ENCODE measurements at places on chromosomes 13 and 19.

DNA sequence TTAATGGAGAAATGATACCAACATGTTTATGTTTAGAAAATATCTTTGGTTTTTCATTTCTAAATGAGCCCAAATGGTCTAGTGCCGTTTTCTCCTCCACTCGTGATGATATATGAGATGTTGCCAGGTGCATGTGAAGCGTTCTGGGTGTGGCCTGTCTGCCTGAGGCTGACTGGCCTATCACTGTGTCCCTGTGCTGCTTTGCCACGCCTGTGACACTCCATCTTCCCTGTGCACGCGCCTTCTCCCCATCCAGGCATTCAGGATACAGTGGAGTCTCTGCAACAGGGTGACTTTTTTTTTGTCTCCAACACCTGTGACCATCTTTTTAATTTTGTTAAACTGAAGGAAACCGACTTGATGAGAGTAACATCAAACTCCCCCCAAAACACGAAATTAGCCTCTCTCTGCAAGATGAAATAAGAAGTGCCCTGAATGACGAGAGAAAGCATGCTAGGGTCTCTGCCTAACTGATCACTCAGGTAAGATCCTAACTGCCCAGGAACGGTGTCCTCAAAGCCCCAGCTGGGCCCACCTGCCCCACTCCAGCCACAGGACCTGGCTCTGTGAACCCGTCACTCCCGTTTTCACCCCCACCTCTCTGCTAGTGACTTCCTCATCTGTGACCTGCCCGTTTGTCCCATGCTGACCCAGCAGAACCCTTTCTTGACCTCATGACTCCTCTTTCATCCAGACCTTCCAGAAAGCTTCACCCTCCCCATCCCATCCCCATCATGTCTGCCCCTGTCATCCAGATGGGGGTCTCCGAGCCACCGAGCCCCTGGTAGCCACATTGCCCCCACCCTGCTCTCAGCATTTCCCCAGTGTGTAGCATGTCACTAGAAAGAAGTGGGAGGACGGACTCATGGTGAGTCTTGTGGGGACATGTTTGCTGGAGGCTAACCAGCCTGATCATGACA is 33.2 kb upstream of the TFDP1 start:
- DNase-seq: no peak

- no peak for DNase-seq
Observed at GRCh38 chr19:28472843-28473242, 740.1 kb downstream of the UQCRFS1 start.

DNA sequence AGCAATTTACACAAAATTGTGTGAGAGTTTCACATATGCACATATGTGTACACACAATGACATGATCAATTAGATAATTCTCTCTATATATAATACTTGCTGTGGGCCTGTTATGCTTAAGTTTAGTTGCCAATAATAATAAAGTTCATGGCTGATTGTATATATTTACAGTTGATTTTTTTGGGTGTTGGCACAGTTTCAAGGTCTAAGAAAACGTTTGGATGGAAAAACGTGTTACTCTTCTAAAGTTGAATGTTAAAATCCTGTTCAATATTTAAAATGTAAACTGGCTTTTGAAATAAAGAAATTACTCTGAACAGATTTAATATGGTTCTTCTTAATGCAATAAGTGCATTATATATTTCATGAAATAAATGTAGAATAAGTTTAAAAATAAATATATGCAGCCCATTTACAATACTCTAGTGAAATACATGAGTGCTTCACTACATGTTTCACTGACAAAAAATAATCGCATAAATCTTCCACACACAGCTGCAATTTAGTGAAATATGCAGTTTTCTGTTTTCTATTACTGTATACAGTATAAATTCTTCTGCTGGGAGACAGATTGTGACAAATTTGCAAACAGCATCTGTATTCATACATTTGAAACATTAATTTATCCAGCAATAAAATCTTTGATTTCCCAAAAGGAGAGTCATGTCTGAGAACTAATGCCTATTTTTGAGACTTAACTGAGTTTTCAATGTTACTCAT is 586.9 kb upstream of the KLHL1 start:
- no peak for DNase-seq

DNA sequence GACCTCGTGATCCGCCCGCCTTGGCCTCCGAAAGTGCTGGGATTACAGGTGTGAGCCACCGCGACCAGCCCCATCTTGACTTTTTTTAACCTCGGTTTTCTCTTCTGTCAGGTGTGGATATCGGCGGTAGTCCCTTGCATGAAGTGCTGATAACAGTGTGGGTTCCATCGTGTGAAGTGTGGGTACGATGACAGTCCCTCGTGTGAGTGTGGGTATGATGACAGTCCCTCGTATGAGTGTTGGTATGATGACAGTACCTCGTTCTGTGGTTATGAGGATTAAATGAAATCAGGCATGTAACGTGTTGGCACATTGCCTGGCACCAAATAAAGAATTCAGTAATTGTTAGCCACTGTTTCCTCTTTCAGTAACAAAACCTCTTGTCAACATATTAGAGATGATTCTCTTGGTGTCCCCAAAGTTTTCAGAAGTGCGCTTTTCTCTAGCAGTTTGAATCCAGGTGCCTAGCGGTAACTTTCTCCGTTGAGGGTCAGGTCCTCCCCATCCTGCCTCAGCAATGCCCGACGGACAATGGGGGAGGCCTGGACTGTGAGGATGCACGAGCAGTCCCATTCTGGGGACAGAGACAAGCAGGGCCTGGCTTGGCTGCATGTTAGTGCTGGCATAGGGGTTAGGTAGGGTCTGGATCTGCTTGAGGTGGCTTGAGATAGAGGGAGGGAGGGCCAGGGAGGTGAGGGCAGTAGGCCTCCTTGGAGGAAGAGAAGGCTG is 15.3 kb downstream of the GATAD2A start:
- no peak for DNase-seq

GRCh38 chr19:57788114-57788692 is 18.7 kb downstream of the ZNF586 start:
- no peak for DNase-seq

DNA sequence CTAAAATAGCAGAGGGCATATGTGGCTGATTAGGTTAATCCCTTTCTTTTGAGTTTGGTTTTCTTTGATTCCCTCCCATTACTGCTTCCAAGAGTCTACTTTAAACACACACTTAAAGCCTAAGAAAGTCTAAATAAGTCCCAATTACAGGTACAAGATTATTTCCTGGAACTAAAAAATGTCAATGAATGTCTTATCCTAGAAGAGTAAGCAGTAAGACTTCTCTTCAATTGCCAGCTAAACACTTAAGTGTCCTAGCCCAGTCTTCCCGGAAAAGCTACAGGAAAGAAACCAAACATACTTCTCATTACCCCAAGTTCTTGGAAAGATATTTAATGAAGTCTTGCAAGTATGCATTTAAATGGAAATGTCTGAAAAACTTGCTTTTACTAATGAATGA is 233.1 kb downstream of the DCLK1 start:
- DNase-seq: no peak

GRCh38 chr13:45519493-45519892 is 54.8 kb downstream of the COG3 start:
- DNase-seq: no peak

Data from activated T-cell treated with anti-CD3 and anti-CD28 coated beads for 24 hours (primary cell).